Peyer's patch (tissue), 4 donors: ENCODE measurements at places on chromosomes 7 and 10. TPM values are rescaled to one million over a fixed set of nuclear protein-coding genes. Genes with fewer than 3 reads are reported as not detected.

NPFFR1 gene
- total RNA-seq = not detected

MLXIPL gene
- total RNA-seq = 456 TPM

GRCh38 chr7:151796871-151797537, 79.9 kb downstream of the PRKAG2 start:
- H3K4me1 ChIP-seq = peaks cover 29% of the 10 kb centered on the region
- H3K4me3 ChIP-seq = no peak overlapping the region

GRCh38 chr10:16819436-16819835, 2.2 kb upstream of the RSU1 start:
- H3K4me3 ChIP-seq = no peak overlapping the region
- no peaks in the 10 kb centered on the region for H3K27me3 ChIP-seq
- no peaks in the 10 kb centered on the region for H3K36me3 ChIP-seq
- no peak overlapping the region for H3K27ac ChIP-seq
- no peaks in the 10 kb centered on the region for H3K4me1 ChIP-seq

DNA sequence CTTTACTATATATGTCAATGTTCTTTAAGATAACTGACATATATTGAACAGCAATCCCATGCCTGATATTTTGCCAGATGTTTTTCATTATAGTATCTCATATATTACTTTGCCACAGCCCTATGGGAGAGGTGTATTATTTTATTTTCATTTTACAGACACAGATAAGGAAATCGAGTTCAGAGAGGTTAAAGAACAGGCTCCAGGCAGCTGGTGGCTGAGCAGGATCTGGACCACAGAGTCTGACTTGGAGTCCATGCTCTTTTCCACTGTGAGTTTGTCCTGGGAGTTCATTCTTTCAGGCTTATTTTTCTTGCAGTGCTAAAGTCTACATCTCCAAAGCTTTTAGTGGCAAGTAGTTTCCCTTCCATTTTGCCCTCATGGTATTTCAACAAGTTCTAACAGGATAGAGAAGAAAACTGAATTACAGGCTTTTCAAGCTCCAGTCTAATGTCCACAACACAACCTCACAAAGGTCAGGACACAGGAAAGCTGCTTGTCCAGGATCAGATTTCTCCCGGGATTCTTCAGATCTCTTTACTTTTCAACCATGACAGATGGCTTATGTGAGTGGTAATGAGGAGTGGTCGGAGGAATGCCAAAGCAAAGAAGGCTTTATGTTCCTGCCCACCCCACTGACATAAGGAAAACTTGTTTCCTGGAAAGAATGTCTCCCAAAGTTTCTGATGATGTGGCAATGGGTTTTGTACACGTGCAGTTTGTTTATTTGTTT, 13.1 kb upstream of the SLC35B4 start:
- no peak overlapping the region for H3K4me3 ChIP-seq
- no peaks in the 10 kb centered on the region for H3K27me3 ChIP-seq
- DNase-seq = no peak
- no peaks in the 10 kb centered on the region for H3K36me3 ChIP-seq
- H3K27ac ChIP-seq = no peak overlapping the region

DNA sequence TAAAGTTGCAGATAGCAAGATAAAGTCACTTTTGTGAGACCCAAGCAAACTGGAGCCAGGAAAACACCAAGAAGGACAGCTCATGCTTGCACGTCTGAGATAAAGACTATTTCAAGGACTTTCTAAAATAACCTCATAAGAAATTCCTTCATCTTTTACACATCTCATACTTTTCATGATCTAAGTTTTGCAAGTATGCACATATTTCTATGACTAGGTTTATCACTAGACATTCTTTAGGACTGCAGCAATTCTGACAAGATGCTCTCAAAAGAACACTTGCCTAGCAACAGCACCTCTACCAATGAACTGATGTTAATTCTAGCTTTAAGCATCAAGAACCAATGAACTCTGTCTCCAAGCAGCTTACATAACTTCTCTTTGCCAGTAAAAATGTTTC, 457.6 kb downstream of the SEMA3D start:
- no peak for DNase-seq
- H3K4me1 ChIP-seq = no peaks in the 10 kb centered on the region
- no peaks in the 10 kb centered on the region for H3K27me3 ChIP-seq
- no peaks in the 10 kb centered on the region for H3K36me3 ChIP-seq

DNA sequence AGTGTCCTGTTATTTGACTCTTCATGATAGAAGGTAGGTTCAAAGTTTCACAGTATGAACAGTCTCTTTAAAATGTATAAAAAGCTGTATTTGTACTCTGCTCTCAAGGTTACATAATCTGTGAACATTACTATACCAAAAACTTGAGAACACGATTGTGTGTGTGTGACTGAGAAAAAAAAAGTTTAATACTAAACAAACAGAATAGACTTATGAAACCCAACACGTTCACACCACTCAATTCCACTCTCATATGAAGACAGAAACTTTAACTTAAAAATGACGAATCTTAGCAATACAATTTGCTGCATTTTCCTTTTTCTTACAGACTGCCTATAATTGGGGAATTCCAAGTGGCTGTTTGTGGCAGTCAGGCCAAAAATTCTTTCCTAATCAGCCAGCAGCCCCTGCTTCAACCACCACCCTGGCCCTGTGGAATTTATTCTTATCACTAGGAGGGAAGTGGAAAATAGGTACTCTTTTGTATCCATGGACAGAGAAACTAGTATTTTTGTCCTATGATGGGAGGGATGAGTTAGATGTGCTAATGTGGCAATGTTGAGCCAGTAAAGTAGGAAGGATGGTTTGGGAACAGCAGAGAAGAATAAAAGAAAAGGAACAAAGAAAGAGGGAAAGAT, 42.8 kb downstream of the MINDY3 start:
- H3K4me1 ChIP-seq = no peaks in the 10 kb centered on the region
- no peak for DNase-seq
- no peak overlapping the region for H3K4me3 ChIP-seq
- no peaks in the 10 kb centered on the region for H3K36me3 ChIP-seq
- H3K27me3 ChIP-seq = no peaks in the 10 kb centered on the region
